ENCODE measurements at places on chromosomes 5 and 9.

- DNase-seq = no peak
These were observed 218.5 kb downstream of the C9orf50 start for GRCh38 chr9:129402371-129402739.

DNA sequence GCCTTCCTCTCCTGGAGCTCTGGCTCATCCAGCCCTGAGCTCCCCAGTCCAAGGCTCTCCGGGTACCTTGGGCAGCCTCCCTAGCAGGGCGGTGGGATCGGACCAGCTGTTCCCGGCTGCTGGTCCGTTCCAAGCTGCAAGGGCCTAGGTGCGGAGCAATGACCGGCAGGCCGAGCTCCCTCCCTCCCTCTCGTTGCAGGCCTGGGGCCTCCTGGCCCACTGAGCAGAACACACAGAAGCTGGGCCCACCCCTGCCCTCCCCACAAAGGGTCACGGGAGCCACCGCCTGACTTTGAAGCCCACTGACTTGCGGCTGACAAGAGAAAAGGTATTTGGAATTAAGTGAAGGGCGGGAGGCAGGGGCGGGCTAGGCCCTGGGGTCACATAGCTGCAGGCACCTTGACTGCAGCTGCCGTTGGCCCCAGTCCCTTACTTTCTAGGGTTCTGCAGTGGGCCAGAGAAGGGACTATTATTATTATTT is 104.7 kb upstream of the IER5L start:
- no peak for DNase-seq

GRCh38 chr5:111775224-111775623 is 18.2 kb upstream of the NREP start:
- no peak for DNase-seq

- DNase-seq = no peak
These were observed 75.9 kb downstream of the IRX2 start for GRCh38 chr5:2675548-2675947.

DNA sequence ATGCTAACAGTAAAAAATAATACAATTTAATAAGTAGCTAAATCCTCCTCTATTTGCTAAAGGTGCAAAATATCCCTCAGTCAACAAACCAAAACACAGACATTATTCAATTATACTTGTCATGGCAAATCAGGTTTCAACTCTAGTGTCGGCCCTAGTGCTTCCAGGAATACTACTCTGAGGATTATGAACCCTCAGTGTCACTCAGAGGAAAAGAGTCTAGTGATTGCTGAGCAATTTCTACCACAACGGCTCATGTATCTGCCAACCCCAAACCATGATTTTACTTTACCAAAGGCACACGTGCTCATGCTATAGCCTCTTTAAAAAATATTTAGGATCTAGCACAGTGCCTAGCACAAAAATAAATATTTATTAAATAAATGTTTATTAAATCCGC is 21.0 kb downstream of the RICTOR start:
- no peak for DNase-seq

DNA sequence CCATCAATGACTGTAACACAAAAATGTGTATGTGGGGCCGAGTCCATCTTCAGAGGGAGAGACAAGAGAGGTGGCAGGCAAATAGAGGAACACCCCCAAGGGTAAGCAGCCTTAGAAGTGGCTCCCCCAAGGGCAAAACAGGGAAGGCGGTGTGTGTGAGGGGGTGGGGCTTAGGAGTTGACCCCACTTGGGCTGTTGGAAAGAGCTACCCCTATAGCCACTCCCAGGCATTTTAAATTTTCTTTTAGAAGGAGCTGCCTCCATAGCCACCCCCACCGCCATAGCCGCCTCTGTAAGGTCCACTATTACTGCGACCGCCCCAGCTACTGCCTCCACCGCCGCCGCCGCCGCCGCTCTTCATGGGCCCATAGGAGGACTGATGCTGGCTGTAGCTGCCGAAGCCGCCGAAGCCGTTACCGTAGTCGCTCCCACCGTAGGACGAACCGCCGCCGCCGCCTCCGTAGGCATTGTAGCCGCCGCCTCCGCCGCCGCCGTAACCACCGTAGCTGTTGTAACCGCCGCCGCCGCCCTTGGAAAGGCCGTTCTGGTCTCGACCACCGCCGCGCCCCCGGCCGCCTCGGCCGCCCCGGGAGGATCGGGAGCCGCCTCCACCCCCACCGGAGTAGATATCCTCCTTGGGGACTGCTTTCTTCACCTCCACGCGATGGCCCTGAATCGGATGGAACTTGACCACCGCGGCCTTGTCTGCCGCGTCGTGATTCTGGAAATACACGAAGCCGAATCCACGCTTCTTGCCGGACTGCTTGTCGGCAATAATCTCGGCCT is 1.1 kb downstream of the HNRNPA0 start:
- DNase-seq = no peak

DNA sequence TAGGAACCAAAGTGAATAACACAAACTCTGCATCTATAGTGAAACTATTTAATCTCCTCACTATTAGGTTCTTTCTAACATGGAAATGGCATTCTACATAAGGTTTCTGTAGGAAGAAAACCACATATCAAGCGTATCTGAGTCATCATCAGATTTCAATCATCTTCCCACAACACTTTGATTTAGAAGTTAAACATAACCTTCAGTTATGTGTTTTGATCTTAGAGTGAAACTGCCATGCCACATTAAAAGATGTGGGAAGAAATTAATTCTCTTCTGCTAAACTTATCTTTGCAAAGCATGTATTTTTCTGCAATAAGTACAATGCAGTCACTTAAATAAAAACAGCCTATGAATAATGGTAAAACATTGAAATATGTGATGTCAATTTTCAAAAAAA is 55.0 kb downstream of the MEF2C start:
- no peak for DNase-seq

DNA sequence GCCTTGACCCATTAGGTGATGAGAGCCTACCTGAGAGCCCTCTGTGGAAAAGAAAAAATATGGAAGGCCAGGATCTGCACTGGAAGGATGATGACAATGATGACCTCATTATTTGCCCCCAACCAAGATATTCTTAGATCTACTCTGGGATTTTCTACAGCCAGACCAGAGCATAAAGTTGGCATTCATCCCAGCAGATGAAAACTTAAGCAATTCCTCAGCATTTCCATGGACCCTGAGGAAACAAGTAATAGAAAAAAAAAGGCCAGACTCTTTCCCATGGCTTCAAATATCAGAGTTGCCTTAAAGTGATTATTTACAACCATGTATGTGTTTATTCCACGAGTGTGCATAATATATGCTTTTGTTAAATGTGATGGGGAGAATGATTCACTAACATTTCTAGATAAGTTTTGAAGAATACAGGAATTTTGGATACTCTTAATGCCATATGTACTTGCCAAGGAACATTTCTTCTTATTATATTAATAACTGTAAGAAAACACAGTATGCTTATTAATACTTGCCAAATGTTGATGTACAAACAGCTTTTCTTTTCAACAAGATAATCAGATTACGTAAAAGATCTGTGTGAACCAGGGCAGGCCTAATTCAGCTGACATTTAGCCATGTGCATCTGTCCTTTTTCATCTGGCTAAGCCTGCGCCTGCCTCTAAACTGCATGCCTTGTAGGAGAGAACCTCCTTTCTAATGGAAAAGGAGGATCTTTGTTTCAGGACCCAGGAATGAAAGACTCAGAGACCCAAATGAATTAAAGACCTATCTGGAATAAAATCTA is 94.8 kb downstream of the ARRDC3 start:
- DNase-seq = no peak

- DNase-seq = no peak
These were observed 159.8 kb upstream of the KLF9 start for GRCh38 chr9:70574151-70574837.

GRCh38 chr9:126992427-126992826 is 77.8 kb downstream of the RALGPS1 start:
- no peak for DNase-seq

GRCh38 chr9:37706290-37706689 is 47.3 kb upstream of the TRMT10B start:
- DNase-seq = no peak

DNA sequence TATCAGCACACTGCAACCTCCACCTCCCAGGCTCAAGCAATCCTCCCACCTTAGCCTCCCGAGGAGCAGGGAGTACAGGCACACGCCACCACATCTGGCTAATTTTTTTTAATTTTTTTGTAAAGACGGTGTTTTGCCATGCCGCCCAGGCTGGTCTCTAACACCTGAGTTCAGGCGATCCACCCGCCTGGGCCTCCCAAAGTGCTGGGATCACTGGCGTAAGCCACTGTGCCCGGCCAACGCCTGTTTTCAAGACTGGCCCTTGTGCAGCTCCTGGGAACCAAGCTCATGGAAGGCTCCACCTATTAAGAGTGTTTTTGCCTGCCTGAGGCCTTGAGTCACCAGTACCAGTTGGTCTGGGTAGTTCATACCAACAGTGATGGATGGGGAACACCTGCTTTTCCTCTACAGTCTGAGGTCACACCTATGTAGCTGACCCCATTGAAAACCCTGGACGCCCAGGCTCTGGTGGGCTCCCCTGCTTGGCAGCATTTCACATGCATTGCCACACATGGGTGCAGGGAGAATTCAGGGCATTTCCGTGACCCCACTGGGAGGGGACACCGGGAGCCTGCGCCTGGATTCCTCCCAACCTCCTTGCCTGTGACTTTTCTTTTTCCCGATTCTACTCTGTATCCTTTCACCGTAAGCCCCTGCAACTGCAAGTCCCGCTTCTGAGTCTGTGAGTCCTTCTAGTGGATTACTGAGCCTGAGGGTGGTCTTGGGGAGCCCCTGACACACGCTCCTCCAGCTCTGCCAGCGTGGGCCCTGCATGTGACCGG is 63.5 kb downstream of the ZNF354C start:
- no peak for DNase-seq

DNA sequence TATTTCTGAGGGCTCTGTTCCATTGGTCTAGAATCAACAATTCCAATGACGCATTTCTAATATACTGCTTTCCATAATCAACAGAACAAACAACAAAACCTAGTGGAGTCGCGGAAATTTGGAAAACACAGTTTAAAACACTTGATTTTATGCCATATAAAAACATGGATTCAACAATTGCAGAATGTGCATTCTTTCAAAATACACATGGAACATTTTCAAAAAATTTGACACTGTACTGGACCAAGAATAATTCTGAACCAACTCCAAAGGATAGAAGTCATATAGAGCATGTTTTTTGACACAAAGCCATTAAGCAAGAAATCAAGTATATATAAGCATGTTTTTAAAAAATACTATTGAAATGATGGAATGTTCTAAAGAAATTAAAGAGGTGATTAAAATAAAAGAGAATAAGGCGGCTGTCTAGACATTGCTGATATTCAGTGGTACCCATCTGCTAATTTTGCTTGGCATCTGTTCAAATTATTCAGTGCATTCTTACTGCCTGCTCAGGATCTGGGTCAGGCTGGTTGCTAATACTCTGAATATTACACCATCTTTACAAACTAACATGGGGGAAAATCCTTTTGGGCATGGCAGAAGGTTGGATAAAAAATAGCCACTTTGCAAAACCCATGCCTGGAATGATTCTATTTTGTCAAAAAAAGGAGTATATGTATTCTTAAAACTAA is 221.3 kb downstream of the NPR3 start:
- no peak for DNase-seq

DNA sequence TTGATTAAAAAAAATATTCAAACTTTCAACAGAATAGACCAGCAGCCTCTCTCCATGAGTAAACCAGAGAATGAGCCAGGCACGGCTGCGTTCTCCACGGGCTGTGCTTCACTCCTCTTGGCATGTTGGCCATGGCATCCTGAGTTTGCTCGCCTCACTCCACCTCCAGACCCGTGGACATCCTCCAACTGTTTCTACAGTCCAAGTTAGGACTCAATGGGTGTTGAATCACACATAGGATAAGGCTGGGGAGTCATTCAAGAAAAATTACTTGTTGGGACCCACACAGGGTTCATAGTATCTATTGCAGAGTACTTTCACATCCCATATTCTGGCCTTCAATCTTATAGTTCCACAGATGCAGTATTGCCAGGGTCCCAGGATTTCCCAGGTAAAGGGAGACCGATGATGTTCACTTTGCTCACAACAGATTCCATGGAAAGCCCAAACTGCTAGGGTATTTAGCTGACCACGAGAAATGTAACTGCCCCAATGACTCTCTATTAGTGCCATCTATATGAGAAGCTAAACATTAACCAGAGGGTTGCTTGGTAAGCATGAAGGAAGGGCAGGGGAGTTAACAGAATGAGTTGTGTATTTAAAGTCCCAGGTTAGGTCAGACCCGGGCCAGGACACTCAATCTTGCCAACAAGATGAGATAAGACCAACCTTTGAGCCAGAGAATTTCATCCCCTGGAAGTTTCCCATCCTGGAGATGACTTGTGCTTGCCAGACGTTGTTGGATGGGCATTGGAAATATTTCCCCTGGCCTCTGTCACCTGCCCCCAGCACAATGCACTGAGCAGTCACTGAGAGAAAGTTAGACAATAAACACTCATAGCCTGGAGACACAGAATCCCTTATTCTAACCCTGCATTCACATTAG is 19.7 kb upstream of the GDA start:
- no peak for DNase-seq

DNA sequence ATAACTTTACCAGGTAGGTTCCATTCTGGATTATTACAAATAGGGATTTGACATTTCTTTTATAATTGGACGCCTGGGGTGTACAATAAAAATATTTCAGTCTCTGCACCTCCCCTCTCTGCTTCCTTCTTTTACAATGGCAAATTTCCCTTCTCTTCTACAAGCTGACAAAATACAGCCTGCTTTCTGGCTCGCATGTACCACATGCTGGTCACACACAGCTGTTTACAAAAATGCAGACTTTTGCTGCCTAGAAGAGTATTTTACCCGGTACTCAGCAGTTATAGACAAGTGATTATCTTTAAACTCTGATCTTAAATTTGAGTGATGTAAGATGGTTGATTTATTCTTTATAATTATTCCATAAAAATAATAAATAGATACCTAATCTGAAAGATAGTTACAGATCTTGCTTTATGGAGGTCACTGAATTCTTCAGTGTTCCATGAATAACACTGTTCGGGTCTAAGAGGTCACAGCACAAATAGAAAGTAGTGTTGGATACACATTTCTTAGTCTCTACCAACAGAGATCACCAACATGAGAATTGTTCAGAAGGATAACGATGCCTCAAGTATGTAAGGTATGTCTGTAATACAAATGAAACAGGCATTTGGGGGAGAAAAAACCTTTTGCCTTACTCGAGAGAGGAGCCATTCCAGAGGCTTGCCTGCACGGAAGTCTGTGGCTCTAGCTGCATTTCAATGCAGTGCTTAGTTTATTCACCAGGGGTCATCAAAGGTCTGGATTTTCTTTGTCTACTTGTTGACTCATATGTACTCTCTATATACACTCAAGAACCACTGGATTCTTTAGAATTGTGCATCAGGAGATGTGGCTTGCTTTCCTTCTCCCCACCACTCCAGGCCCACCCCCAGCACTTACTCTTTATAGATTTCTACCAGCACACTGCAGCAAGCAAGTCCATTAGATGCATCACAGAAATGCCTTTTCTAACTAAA is 206.6 kb upstream of the RFX3 start:
- DNase-seq = peak; percentile 45

GRCh38 chr5:139872052-139872766 is 76.6 kb downstream of the PSD2 start:
- no peak for DNase-seq

GRCh38 chr5:16992444-16992843 is 56.4 kb upstream of the MYO10 start:
- no peak for DNase-seq

- DNase-seq = no peak
These were observed 25.8 kb downstream of the KLHL3 start for GRCh38 chr5:137710086-137710485.

- no peak for DNase-seq
These were observed 71.0 kb upstream of the MELK start for GRCh38 chr9:36501727-36502126.

- DNase-seq = no peak
These were observed 450.4 kb upstream of the NMUR2 start for GRCh38 chr5:152855441-152855840.
